Nephron progenitor cell (in vitro differentiated cells): ENCODE measurements at places on chromosomes 16 and 17.

- peaks cover 35% of the 10 kb centered on the region for H3K4me1 ChIP-seq
- H3K27ac ChIP-seq: peak overlapping the region; percentile 87
- H3K4me3 ChIP-seq: no peak overlapping the region
- H3K36me3 ChIP-seq: no peaks in the 10 kb centered on the region
- H3K27me3 ChIP-seq: peaks cover 5% of the 10 kb centered on the region
- peak; percentile 11 for DNase-seq
These were observed 47.0 kb upstream of the MARCHF10 start for GRCh38 chr17:62855156-62855555.

GRCh38 chr16:77060614-77061013 lies 130.4 kb upstream of the MON1B start:
- H3K4me1 ChIP-seq: peaks cover 17% of the 10 kb centered on the region
- no peak overlapping the region for H3K27ac ChIP-seq
- H3K4me3 ChIP-seq: no peak overlapping the region
- no peak for DNase-seq
- H3K27me3 ChIP-seq: peaks cover 8% of the 10 kb centered on the region

DNA sequence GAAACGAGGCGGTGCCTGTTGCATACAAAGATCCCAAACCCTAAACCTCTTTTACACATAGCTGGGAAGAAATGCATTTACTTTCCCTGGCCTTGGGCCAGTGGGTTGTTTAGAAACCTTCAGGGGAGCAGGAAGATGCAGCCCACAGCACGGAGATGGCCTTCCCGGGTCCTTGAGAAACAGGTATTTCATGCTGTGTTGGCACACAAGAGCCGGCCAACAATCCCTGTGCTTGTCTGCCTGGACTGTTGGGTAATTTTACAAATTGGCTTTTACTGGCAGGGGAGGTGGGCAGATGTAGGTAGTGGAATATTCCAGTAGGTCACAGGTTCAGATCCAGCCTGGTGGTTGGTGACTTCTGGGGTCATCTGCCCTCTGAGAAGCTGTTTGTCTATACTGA lies 148.0 kb downstream of the FOXL1 start:
- peaks cover 82% of the 10 kb centered on the region for H3K27me3 ChIP-seq
- H3K4me1 ChIP-seq: peaks cover 23% of the 10 kb centered on the region

GRCh38 chr17:353838-354234 lies 1.2 kb upstream of the RPH3AL start:
- peaks cover 10% of the 10 kb centered on the region for H3K36me3 ChIP-seq
- no peak for DNase-seq
- peaks cover 6% of the 10 kb centered on the region for H3K27me3 ChIP-seq
- H3K4me3 ChIP-seq: no peak overlapping the region

- H3K27ac ChIP-seq: no peak overlapping the region
- H3K4me3 ChIP-seq: no peak overlapping the region
- peaks cover 64% of the 10 kb centered on the region for H3K4me1 ChIP-seq
- no peak for DNase-seq
- no peaks in the 10 kb centered on the region for H3K36me3 ChIP-seq
These were observed 61.9 kb downstream of the RTN4RL1 start for GRCh38 chr17:1963250-1963649.

DNA sequence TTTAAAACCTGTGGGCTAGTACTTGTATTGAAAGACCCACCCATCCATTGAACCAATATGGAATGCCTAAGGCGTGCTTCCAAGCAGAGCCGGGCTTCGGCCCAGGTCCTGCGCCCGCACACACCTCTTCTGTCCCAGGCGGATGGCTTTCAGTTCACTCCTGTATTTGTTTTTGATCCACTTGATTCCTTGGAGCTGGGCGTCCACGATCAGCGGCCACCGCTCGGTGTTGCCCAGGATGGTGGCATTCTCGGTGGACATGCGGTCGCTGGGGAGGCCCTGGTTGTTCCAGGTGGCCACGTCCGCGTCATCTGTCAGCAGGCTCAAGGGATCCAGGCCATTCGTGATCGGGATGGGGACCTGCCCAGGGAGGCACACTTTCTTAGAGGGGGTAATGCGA lies 75.9 kb downstream of the PGS1 start:
- H3K27me3 ChIP-seq: peaks cover 7% of the 10 kb centered on the region
- H3K27ac ChIP-seq: no peak overlapping the region
- H3K4me3 ChIP-seq: no peak overlapping the region
- H3K4me1 ChIP-seq: peaks cover 15% of the 10 kb centered on the region
- no peaks in the 10 kb centered on the region for H3K36me3 ChIP-seq

DNA sequence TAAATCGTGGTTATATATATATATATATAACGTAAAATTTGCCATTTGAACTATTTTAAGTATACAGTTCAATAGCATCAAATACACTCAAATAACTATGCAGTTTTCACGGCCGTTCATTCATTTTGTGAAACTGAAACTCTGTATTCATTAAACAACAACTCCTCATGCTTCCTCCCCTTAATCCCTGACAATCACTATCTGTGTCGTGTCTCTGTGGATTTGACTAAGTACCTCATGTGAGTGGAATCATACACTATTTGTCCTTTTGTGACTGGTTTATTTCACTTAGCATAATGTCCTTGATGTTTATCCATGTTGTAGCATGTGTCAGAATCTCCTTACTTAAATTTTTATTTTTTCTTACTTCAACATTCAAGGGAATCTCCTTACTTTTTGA lies 2.8 kb downstream of the CCL23 start:
- H3K27me3 ChIP-seq: peaks cover 38% of the 10 kb centered on the region
- no peak for DNase-seq
- H3K4me3 ChIP-seq: no peak overlapping the region
- no peaks in the 10 kb centered on the region for H3K36me3 ChIP-seq

- H3K4me3 ChIP-seq: no peak overlapping the region
- no peak for DNase-seq
- H3K36me3 ChIP-seq: no peaks in the 10 kb centered on the region
- peaks cover 87% of the 10 kb centered on the region for H3K27me3 ChIP-seq
These were observed 4.6 kb downstream of the MMP28 start for GRCh38 chr17:35790841-35791240.

GRCh38 chr17:81317530-81317821 lies 22.4 kb upstream of the SLC38A10 start:
- peaks cover 24% of the 10 kb centered on the region for H3K4me1 ChIP-seq
- no peak for DNase-seq
- H3K36me3 ChIP-seq: no peaks in the 10 kb centered on the region
- H3K4me3 ChIP-seq: no peak overlapping the region
- no peak overlapping the region for H3K27ac ChIP-seq
- H3K27me3 ChIP-seq: peaks cover 12% of the 10 kb centered on the region

DNA sequence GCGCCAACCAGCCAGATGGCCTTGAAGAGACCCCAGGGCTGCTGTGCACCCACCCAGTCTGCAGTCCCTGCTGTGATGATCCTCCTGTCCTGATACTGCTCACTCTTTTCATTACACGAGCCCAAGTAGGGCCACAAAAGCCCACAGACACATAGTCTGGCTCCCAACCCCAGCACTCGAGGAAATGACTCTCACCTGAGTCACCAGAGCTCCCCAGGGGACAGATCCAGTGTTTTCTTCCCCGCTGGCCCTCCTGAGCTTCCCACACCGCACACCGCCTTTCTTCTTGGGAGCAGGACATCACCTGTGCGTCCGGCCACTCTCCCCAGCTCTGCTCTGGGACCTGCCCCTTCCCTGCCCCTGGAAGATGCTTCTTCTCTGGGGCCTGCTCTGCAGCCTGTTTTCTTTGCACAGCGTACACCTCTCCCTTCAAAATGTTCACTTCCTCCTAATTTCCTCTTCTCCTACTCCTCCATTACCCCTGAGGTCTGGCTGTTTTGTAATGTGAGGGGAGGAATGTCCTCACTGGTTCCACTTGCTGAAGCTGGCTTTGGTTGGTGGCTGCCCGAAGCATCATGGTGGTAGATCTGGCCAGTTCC lies 2.0 kb upstream of the SCN4A start:
- no peak for DNase-seq
- H3K36me3 ChIP-seq: no peaks in the 10 kb centered on the region
- no peak overlapping the region for H3K27ac ChIP-seq

DNA sequence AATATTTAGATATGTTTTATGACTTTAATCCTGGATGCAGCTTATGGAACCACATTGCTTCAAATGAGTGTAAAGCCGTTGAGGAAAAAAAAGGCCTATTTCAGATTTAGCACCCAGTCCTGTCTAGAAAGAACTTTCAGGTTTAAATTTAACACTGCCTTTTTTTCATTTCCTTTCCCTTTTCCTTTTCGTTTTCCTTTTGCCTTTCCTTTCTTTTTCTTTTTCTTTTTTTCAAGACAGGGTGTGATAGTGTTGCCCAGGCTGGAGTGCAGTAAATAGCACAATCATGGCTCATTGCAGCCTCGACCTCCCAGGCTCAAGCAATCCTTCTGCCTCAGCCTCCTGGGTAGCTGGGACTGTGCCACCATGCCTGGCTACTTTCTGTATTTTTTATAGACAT lies 15.9 kb downstream of the LUC7L3 start:
- no peaks in the 10 kb centered on the region for H3K27me3 ChIP-seq
- H3K36me3 ChIP-seq: peaks cover 52% of the 10 kb centered on the region
- DNase-seq: no peak
- H3K27ac ChIP-seq: no peak overlapping the region

DNA sequence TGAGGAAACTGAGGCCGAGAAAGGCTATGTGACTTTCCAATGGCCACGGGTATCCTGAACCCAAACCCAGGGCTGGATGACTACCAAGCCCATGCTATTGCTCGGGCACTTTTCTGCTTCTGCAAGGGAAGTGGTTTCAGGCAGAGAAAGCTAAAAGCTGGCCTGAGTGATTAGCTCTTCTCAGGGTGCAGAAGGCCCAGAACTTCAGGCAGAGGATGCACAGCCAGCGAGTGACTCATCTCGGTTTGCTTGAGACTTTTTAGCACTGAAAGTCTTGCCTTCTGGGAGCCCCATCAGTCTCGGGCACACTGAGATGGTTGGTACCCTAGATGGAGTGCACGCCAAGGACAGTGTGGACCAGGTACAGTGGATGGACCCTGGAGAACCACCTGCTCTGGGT lies 129.5 kb upstream of the SDK2 start:
- H3K27me3 ChIP-seq: peaks cover 43% of the 10 kb centered on the region
- no peak overlapping the region for H3K4me3 ChIP-seq
- no peaks in the 10 kb centered on the region for H3K36me3 ChIP-seq
- no peak for DNase-seq
- no peak overlapping the region for H3K27ac ChIP-seq
